ENCODE measurements at places on chromosomes 4 and X.
A peak's percentile ranks its signal among the peaks of the same experiment; 100 is the strongest.

DNA sequence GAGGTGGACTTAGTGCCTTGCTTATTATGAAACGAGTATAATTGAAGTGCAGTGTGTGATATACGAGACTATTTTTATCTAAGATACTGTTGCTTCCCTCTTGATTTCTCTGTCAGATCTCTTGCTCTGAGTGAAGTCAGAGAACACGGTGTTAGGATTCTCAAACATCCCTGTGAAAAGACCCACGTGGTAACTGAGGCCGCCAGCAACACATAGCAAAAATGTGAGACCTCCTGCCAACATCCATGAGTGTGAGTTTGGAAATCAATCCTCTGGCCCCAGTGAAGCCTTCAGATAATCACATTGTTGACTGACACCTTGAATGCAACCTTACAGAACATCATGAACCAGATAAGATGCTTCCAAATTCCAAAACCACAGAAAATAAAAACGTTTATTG lies 954.4 kb downstream of the FAT4 start:
- no peak for DNase-seq

DNA sequence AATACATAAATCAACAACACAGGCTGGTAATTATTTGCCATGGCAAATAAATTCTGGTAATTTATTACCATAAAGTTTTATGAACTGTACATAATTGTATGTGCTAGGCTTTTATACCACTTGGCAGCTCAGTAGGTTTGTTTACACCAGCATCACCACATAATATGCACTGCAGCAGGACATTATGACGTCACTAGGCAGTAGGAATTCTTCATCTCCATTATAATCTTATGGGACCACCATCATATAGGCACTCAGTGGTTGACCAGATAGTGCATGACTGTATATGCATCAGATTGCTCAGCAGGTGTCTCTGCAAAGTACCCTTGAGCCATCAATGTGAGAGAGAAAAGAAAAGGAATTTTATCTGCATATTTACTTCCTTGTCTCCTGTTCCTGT lies 295.4 kb downstream of the CFAP47 start:
- DNase-seq = no peak

DNA sequence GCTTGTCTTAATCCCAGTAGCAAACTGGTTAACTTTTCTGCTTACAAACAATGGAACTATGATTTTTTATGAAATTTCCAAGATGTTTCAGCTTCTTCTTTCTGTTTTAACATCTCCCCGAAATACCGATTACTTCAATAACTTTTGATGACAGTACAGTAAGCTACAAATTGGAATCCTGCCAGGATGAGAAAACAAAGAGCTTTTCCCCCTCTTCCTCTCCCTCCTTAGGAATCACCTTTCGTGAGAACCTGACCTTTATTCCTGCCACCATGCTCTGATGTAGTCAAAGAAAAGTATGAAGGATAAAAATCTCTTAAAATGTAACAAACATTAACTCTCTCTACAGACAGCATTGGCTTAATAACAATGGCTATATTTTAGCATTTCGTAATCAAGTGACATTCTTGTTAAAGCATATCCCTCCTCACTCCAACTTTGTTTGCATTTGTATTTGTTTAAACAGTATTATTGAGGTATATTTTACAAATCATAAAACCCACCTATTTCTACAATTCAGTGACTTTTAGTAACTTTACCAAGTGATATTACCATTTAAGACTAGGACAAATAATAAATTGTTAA lies 148.7 kb upstream of the NAP1L5 start:
- no peak for DNase-seq

GRCh38 chrX:10387011-10387410 lies 230.2 kb downstream of the CLCN4 start:
- DNase-seq = no peak

GRCh38 chr4:148215202-148215601 lies 227.0 kb downstream of the NR3C2 start:
- DNase-seq = no peak

DNA sequence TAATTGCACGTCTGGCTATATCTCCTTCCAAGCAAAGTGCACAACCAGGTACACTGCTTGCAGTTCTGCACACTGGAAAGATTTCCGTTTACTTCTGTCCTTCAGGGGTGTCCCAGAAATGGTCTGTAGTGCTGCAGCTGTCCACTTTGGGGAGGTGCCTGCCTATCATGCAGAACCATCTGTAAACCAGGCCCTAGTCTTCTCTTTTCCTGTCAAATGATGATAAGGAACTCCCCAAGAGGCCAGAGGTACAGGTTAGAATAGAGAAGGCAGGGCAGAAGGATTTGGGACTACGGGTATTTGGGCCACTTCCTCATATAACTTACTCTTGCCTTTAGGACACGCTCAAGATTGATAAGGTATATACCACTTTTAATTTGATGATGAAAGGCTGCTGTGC lies 746.9 kb downstream of the FAT4 start:
- DNase-seq = no peak

GRCh38 chr4:148503681-148504080 lies 61.5 kb upstream of the NR3C2 start:
- DNase-seq = no peak

DNA sequence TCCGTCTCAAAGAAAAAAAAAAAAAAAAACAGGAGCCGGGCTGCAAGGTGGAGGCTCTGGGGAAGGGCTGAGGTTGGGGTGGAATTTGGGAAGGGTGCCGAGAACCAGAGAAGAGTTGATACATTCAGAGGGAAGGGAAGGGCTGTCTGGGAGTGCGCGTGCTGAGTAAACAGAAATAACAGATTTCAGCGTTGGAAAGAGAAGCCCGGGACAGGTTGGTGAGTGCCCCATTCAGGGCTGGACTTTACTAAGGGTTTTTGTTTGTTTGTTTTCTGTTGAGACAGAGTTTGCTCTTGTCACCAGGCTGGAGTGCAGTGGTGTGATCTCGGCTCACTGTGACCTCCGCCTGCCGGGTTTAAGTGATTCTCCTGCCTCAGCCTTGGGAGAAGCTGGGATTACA lies 1.7 kb upstream of the IL3RA start:
- no peak for DNase-seq

GRCh38 chr4:77800077-77800476 lies 19.1 kb downstream of the CNOT6L start:
- DNase-seq = no peak

DNA sequence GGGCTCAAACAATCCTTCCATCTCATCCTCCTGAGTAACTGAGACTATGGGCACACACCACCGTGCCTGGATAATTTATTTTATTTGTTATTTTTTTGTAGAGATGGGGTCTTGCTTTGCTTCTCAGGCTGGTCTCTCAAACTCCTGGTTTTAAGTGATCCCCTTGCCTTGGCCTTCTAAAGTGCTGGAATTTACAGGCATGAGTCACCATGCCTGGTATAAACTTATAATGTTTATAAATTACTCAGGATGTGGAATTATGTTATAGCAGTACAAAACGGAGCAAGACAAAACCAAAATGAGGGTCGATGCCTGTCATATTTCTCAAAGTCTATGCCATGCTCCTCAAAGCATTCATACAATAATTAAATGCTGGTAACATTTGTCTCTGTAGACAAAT lies 29.8 kb upstream of the TEX13C start:
- no peak for DNase-seq

DNA sequence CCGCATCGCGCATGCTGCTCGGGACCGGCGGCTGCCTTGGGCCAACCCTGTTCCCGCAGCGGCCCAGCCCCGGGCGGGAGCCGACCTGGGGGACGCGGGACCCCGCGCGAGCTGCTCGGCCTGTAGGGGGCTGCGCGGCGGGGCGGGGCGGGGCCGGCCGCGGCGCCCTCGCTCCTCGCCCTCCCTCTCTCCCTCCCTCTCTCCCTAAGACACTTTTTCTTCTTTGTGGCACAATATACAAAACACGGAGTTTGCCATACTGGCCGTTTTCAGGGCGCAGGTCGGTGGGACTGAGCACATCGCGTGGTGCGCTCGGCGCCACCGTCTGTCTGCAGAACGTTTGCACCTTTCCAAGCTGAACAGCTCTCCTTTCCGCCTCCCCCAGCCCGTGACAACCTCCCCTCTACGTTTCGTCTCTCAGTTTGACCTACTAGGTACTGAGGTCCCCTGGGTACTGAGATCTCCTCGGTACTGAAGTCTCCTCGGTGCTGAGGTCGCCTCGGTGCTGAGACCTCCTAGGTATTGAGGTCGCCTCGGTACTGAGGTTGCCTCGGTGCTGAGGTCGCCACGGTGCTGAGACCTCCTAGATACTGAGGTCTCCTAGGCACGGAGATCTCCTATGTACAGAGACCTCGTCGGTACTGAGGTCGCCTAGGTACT lies 261.1 kb upstream of the PLCXD1 start:
- no peak for DNase-seq

GRCh38 chr4:147696866-147697265 lies 12.9 kb upstream of the PRMT9 start:
- no peak for DNase-seq

GRCh38 chr4:3225936-3226335 lies 23.0 kb upstream of the MSANTD1 start:
- DNase-seq = no peak

DNA sequence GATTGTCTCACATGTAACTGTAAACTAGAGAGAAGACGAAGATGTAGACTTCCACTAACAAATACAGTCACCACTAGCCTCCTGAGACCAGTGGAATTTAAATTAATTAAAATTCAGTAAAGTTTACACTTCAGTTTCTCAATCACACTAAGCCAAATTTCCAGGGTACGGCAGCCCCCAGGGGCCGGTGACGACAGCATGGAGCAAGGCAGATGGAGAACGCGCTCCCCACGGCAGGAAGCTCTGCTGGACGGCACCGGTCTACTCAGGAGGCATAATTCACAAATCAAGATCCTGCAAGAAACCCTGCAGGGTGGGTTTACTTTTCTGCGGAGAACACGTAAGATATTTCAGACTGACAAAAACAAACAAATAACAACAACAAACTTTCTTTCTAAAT lies 80.7 kb downstream of the FAT1 start:
- DNase-seq = no peak

DNA sequence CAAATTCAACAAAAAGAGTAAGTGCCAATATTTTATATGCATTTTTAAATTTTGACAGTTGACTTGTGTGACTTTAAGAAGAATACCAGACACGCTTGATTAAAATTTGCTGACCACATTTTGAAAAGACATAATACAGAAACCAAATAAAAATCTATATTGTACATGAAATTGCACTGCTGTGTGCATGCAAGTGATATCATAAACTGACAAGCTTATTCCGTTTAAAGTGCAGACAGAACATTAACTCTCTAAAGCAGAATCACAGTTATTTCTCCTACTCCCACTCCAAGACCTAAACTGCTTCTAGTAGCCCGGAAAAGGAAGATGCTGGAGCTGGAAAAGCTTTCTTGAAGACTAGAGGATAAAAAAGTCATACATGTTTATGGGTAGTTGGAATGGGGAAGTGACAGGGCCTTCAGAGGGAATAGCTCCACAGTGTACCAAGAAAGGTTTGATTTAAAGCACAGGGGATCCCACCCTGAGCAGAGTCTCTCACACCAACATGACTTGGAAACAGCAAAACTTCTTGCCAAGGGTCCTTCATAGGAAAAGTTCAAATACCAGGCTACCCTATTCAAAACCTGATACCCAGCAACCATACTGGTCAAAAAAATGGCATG lies 34.1 kb upstream of the NAF1 start:
- DNase-seq = no peak

DNA sequence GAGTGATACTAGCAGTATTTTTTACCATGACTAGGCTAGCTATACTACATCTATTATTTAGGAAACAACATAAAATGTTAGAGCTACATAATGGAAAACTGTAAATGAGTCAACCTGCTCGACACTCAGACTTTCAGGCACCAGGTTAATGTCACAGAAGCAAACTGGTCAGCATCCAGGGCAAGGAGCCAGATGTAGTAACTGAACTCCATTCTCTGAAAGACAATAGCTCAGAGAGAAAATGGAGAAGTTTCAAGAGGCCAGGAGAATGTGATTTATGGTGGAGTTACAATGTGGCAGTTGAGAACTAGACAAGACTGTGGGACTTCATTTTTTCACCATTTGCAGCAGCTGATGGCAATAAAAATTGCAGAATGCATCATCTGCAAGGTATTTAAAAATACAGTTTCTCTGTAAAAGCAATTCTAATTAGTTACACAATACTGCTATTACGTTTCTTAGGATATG lies 342.7 kb upstream of the PABPC4L start:
- no peak for DNase-seq

GRCh38 chr4:158395343-158395742 lies 126.3 kb upstream of the RXFP1 start:
- no peak for DNase-seq

DNA sequence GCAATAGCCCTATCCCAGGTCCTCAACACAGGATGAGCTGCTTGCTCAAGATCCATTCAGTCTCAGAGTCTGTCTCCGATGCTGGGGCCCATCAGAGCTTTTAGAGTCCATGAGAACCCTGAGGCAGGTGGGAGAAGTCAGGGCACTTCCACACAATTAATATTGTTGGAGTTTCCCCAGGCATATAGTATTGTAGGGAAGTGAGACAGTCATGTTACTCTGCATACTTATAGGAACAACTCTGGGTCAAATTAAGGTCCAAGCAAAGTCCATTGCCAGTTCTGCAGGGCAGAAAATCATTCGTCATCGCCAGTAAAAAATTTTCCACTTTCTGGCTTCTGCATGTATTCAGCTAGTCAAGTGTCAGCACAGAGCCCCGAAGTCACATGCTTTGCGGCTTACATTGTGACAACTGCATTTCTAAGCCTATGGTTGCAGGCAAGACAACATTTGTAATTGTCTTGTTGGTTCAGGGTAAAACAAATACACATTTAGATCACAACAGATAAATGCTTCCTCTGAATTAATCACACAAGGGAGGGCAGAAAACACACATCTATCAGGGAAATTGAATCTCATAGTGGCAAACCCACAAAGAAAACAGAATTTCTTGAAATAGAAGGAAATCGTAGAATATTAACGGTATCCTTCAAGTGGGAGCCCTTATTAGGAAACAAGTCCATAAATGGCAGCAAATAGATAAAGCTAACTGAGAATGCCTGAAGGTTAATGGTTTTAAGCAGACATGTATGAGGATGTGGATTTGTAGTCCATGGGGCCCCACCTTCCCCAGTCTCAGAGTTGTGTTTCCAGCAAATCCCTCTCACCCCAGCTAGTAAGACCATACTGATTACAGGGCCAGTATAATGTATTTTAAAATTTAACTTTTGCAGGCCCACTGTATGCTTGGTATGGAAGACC lies 412.1 kb upstream of the RASGEF1B start:
- DNase-seq = no peak

- no peak for DNase-seq
These were observed 35.7 kb upstream of the DRD5 start for GRCh38 chr4:9745782-9746181.

DNA sequence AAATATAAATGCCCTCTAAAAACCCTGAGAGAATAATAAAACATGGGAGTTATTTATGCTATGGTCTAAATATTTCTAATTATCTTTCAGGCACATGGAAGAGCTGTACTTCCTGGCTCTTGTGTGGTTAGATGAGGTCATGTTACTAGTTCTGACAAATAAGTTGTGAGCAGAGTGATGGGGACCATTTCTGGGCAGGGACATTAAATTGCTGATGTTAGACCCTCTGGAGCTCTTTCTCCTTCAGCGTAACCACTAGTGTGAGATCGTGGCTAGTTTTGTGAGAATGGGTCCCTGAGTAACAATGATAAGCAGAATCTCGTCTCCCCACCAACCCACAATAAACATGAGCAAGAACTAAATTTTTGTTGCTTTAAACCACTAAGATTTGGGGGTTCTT lies 108.0 kb downstream of the MAML3 start:
- no peak for DNase-seq

GRCh38 chrX:147738265-147738664 lies 173.5 kb upstream of the FMR1 start:
- peak; percentile 12 for DNase-seq

All from activated naive CD8-positive, alpha-beta T cell treated with anti-CD3 and anti-CD28 coated beads for 36 hours (primary cell).